Skin of body (tissue), 3 donors: ENCODE measurements at places on chromosomes 16 and 17. TPM values are rescaled to one million over a fixed set of nuclear protein-coding genes. Genes with fewer than 3 reads are reported as not detected.

GRCh38 chr16:31713071-31713944 lies 160.3 kb upstream of the ZNF267 start:
- peak; percentile 89 for DNase-seq

DNA sequence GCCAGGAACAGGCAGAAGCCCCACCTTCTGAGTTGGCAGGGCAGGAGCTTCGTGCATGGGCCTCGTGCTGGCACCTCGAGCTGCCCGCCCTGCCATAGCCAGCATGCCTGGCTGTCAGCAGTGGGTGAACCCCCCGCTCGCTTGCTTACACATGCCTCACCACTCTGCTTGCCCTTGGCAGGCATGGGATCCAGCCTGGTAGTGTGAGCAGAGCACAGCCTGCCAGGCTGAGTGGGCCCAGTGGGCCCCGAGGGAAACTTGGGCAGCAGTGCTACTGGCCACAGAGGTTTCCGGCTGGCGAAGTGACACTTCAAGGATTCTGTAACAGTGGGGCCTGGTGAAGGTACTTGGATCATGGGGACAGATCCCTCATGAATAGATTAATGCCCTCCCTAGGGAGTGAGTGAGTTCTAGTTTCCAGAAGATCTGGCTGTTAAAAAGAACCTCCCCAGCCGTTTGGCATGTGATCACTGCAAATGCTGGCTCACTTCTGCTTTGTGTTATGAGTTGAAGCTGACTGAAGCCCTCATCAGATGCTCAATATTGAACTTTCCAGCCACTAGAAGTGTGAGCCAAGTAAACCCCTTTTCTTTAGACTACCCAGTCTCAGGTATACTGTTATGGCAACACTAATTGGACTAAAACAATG lies 114.7 kb downstream of the BCAS3 start:
- no peak for DNase-seq

DNA sequence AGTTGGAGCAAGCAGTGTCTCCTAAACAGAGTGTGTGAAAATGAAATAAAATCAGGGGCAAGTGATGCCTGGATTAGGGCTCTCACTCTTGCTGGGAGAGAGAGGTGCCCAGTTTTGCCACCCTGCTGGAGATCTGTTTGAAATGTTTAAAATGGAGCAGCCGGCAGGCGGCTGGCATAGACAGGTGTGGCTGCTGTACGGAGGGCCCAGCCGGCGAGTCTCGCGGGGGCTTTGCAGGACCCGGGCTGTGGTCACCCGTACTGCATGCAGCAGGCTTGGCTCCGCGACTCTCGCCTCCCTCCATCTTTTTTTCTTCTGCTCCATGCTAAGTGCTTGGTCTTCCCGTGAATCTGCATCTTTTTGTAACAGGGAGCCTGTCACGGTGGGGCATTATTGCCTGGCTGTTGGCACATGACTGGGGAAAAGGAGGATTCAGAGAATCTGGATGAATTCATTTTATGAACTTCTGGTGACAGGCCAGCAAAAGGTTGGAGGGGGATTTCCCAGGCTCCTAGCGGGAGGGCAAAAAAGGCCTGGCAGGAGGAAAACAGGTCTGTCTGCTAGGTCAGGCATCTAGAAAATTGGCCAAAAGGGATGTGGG lies 1.8 kb downstream of the ZNRF1 start:
- DNase-seq: no peak

GRCh38 chr16:65579050-65579449 lies 457.2 kb upstream of the CDH11 start:
- no peak for DNase-seq

GRCh38 chr17:74089869-74090464 lies 113.5 kb upstream of the RPL38 start:
- no peak for DNase-seq

The ZNF778 gene
- total RNA-seq: 4.7 TPM

The CCL1 gene
- not detected for total RNA-seq

The GINS3 gene
- 3.6 TPM for total RNA-seq
